ENCODE measurements at places on chromosomes 5 and 9.

GRCh38 chr9:6955251-6955921 lies 197.6 kb downstream of the KDM4C start:
- DNase-seq = no peak

GRCh38 chr9:87722393-87723088 lies 3.4 kb upstream of the CTSL start:
- no peak for DNase-seq

- no peak for DNase-seq
Observed at GRCh38 chr9:134570151-134570621, 71.4 kb upstream of the COL5A1 start.

DNA sequence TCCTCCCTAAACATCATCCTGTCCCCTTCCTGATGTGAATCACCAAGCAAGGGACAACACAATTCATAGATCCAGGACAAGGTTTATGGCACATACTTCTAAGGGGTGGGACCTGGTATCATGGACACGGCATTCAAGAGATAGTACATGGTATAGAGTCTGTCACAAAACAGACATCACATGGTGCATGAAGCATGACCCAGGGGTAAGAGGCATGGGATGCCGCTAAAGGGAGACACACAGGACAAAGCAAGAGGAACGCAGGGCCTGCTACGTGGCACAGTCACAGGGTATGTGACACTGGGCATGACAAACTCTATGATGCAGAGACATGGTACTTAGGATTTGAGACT lies 20.7 kb downstream of the GSN start:
- no peak for DNase-seq

DNA sequence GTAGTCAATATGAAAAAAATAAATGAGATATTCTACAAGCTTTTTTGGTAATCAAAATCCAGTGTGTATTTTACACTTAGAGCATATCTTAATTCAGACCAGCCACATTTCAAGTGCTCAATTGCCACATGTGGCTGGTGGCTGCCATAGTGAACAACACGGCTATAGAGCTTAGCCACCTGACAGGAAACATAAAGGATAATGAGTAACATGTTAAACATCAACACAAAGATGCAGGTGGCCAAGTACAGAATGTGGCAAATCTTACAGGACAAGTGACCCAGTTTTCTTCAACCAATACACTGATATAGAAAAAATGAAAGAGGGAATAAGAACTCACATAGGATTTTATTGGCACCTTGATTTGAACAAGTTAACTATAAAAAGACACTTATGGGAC lies 61.4 kb downstream of the KIF24 start:
- no peak for DNase-seq

DNA sequence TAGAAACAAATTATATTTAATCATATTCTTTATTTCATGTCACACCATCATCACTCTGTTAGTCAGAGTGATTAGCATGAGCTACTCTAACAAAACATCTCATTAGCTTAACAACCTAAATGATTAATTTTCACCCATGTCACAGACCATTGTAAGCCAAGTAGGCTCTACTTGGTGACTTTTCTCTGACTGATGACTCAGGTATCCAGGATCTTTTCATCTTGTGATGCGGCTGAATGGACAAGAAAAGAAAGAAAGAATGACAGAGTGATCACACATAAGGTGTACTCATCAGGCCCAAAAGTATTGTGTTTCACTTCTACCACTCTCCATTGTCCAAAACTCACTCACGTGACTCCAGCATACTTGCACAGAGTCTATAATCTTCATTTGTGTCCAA lies 299.3 kb downstream of the ANXA1 start:
- DNase-seq = no peak

DNA sequence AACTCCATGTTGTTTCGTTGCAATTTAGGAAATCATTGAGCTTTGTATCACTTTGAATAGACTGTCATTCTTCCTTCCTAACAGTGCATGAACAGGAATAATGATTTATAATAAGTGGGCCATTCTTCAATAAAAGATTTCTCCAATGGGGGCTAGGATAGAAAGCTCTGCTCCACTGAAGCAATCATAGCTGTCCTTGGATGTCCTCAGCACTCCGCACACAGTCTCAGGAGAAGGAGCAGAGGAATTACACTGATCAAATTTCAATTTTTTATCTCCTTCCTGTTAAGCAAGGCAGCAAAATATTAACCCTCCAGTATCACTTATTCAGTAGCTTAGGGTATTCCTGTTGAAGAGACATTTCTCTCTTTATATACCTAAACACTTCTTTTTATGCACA lies 532.7 kb upstream of the ST8SIA4 start:
- DNase-seq = no peak

GRCh38 chr9:92474587-92474986 lies 7.7 kb downstream of the ASPN start:
- no peak for DNase-seq

- DNase-seq = no peak
Observed at GRCh38 chr5:56291661-56292374, 58.7 kb upstream of the ANKRD55 start.

Measured in activated CD4-positive, alpha-beta T cell treated with anti-CD3 and anti-CD28 coated beads, Interleukin-2, amount 50 U/mL, for 48 hours (primary cell).